ENCODE measurements at places on chromosomes 5 and 9.

GRCh38 chr9:8823131-8823895 lies 1023.7 kb upstream of the DMAC1 start:
- DNase-seq = no peak

DNA sequence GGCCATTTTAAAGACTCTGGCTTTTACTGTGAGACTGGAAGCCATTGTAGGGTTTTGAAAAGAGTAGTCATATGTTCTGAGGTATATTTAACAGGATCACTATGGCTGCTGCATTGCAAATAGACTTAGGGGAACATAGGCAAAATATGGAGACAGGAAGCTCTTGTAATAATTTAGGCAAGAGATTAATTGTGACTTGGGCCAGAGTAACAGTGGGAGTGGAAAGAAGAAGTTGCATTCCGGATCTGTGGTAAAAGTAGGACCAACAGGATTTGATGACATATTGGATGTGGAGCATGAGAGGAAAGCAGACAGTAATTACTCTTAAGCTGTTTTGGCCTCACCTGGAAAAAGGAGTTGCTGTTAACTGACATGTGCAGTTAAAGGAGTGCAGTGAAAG lies 85.6 kb downstream of the SMIM15 start:
- DNase-seq = no peak

DNA sequence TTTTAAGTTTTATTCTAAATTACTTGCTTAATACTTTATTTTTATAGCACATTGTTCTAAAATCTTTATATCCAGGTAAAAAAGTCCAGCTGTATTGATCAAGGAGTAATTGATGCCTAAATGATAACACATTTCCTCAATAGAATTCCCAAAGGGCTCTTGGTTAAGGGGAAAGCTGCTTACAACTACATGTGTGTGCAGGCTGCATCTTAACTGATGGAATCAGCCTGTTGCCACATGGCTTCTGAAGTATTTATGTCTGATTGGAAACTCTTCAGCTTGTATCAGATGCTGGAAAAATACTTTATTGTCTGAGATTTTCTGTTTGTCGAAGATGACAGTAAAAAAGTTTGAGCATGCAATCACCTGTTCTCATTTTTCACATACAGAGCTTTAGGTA lies 182.6 kb downstream of the FBXL7 start:
- DNase-seq = no peak

- peak; percentile 36 for DNase-seq
These were observed 68.1 kb upstream of the GGTA1 start for GRCh38 chr9:121567500-121568342.

GRCh38 chr9:3699883-3700282 lies 174.1 kb upstream of the RFX3 start:
- DNase-seq = no peak
